Activated CD4-positive, alpha-beta T cell treated with anti-CD3 and anti-CD28 coated beads, Interleukin-2, amount 50 U/mL, for 4 hours (primary cell): ENCODE measurements at places on chromosomes 7 and 10.

DNA sequence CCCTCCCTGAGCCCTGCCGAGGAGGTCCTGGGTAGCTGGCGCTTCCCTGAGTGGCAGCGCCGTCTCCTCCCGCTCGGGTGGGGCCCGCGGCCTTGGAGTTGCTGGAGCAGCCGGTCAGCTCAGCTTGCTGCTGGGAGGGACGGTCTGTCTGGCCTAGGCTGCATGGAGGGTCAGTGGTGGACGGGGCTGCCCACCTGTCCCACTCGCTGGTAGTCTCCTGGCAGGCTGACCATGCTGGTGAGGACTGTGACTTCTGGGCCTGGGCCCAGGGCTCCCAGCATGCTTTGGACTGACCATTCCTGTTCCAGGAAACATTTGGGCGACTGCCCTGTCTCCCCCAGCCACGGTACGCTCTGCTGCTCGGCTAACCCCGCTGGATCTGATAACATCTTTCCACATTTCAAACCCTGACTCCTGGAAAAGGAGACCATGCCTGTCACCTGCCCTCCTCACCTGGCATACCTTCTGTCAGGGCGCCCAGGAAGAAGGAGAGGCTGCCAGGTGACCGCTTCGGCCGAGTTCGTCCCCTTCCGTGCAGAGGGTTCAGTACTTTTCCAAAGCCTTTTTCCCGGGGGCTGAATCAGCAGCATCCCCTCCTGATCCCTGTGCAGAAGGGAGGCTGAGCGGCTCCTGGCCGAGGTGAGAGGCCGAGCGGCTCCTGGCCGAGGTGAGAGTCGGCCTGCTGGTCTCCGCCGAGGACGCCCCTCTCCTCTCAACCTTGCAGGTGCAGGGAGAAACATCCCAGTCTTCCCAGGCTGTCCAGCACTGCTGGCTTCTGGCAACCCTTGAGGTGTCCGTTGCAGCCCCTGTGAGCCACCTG lies 43.4 kb downstream of the FAM20C start:
- no peak for DNase-seq

DNA sequence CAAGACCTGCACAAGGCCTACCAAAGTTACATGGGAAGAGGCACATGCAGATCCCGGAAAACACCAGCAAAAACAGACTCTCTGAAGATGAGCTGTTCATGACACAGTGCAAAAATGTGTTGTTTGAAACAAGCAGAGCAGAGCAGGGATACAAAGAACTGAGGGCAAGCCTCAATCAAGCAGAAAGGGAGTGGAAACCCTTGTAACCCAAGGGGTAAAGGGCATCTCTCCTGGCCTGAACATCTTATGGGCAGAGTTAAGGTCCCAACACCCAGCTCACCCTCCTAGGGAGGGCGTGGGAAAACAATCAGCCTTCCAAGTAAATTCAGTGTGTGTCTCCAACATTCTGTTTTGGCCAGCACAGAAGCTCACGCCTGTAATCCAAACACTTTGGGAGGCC lies 10.5 kb downstream of the PSPH start:
- DNase-seq: no peak

DNA sequence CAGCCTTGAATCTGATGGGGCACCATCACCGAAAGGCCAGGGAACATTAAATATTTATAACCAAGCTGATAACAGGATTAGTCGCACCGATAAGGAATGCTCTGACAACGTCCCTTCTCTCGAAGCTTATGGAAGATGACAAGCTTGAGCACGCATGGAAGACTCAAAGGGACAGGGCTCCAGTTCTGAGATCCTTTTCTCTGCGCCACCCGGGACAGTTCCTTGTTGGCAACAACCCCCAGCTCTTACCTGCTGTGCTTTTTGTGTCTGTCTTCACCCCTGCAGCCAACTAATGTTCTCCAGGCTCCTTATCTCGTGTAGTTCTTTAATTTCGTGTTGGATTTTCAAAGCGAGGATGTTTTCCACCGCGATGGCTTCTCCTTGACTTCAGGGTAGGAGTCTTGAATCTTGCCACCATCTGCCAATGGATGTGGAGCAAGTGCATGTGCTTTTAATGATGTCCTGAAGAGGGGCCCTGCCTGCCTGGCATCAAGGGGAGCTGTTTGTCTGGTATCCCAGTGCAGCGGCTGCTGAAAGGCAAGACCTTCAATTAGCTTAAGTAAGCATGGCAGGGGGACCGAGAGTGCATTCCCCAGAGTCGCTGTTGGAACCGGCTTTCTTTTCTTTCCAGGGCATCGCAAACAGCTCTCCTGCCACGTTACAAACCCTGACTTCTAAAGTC lies 354 bp upstream of the FERD3L start:
- DNase-seq: no peak

- no peak for DNase-seq
Observed at GRCh38 chr10:97981816-97982215, 48.6 kb downstream of the CRTAC1 start.

DNA sequence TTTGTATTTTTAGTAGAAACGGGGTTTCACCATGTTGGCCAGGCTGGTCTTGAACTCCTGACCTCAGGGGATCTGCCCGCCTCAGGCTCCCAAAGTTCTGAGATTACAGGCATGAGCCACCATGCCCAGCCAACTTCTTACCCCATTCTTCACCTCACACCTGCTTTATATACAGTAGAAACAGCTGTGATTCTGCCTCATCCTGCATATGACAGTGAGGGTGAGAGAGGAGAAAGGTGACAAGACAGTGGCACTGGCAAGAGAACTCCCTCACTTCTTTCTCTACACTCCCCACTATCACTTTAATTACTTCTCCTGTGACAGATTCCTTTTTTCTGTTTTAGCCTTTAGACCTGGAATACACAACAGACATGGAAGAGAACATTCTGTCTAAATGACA lies 61.8 kb upstream of the CAPZA2 start:
- no peak for DNase-seq

- no peak for DNase-seq
Observed at GRCh38 chr10:44890696-44891563, 20.2 kb upstream of the TMEM72 start.

DNA sequence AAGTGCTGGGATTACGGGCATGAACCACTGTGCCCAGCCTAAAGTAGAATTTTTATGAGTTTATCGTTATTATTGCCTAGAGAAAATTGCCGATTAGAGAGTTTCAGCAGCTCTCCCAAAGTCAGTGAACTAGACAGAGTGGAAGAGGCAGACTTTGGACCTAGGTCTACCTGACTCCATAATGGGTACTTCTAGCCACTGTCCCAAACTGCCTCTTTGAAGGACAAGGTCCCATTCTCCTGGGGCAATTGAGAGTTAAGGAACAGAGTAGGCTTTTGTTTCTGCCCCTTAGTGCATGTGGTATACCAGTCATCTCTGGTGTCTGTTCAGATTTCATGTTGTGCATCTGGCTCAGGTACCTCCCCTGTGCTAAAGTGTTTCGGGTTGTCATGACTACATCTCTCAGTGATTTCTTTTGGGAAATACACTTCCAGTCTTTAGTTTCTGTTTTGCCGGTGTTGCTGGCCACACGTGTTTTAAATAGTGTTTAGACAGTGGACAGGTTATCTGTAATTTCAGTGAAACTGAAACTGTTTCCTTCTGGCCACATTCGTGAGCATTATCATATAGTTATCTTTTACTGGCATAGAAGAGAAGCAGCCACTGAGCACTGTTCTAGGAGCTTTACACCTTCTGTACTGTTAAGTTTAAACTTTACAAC lies 4.7 kb downstream of the TMEM236 start:
- DNase-seq: no peak

GRCh38 chr7:88278881-88279280 lies 27.8 kb downstream of the STEAP4 start:
- no peak for DNase-seq
